ENCODE measurements at places on chromosomes 5 and 9. TPM values are rescaled to one million over a fixed set of nuclear protein-coding genes. Genes with fewer than 3 reads are reported as not detected.

GRCh38 chr5:171622010-171622409 is 163.6 kb upstream of the SMIM23 start:
- H3K4me1 ChIP-seq = no peaks in the 10 kb centered on the region
- DNase-seq = peak; percentile 30
- H3K27me3 ChIP-seq = no peaks in the 10 kb centered on the region

DNA sequence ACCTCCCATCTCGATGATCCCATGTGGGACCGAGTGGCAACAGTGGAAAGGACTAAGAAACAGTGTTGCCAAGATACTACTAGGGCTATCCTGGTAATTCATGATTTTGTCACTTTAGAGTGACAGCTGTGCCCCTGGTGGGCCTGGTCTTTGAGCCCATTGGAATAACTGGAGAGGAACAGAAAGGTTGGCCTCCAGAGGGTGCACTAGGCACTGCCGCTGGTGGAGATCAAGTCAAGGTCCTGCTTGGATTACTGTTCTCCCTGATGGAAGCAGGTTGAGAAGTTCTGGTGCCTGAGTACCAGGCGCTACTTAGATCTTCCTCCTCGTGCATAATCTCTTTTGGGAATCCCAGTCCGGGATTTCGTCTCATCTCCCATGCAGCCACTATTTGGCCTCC is 129.6 kb downstream of the SEC61B start:
- DNase-seq = no peak
- no peaks in the 10 kb centered on the region for H3K27me3 ChIP-seq
- H3K36me3 ChIP-seq = no peaks in the 10 kb centered on the region
- no peak overlapping the region for H3K27ac ChIP-seq
- H3K4me1 ChIP-seq = peaks cover 2% of the 10 kb centered on the region

GRCh38 chr5:146909255-146910068 is 30.9 kb upstream of the PPP2R2B start:
- H3K27me3 ChIP-seq = no peaks in the 10 kb centered on the region
- H3K4me3 ChIP-seq = no peak overlapping the region
- no peak overlapping the region for H3K27ac ChIP-seq
- H3K4me1 ChIP-seq = no peaks in the 10 kb centered on the region

DNA sequence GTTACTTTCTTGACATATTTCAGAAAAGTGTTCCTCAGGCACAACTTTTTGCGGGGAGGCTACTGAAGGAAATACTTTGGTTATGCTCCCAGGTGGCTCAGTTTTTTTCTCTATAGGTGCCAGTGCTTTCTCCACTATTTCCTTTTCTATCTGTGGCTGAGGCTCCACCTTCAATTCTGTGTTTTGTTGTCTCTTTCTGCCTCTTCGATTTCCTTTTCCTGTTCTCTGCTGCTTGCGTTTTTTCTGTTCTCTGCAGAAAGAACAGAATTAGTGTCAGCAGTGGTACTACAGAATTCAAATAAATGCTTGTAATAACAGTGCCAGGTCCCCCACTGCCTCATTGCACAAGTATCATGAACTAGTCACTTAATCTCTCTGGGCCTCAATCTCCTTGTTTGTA is 7.0 kb downstream of the HEMGN start:
- no peaks in the 10 kb centered on the region for H3K4me1 ChIP-seq
- H3K27ac ChIP-seq = no peak overlapping the region
- no peak for DNase-seq
- peaks cover 5% of the 10 kb centered on the region for H3K27me3 ChIP-seq
- no peak overlapping the region for H3K4me3 ChIP-seq

DNA sequence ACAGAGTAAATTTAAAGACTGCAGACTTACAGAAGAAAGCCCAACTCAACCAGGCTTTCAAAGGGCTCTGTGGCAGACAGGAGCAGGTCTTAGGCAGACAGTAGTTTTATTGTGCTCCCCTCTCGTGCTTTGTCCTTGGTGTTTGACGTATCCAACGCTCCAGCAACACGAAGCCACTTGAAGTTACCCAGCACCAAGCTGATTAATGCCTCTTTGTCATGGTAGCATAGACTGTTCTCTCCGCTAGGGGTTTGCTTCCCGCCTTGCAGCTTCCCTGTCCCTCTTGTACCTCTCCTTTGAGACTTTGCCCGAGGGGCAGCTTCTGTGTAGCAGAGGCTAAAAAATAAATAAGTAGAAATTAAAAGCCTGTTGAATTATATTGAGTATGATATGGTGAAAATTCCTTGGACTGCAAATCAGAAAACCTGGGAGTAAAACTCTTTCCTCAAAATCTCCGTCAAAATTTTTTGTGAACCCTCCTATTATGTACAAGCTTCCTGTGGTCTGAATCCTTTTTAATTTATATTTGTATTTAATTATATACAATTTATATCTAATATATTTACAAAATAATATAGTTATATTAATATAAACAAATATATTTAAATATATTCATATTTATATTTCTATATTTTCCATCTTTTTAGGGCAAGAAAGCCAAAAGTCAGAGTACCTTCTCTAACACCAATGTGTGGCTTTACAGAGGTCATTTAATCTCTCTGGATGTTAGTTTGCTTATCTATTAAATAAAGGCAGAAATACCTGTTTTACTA is 405.4 kb downstream of the DMAC1 start:
- no peak overlapping the region for H3K4me3 ChIP-seq
- no peaks in the 10 kb centered on the region for H3K4me1 ChIP-seq
- no peaks in the 10 kb centered on the region for H3K27me3 ChIP-seq
- DNase-seq = no peak
- no peaks in the 10 kb centered on the region for H3K36me3 ChIP-seq
- H3K27ac ChIP-seq = no peak overlapping the region

DNA sequence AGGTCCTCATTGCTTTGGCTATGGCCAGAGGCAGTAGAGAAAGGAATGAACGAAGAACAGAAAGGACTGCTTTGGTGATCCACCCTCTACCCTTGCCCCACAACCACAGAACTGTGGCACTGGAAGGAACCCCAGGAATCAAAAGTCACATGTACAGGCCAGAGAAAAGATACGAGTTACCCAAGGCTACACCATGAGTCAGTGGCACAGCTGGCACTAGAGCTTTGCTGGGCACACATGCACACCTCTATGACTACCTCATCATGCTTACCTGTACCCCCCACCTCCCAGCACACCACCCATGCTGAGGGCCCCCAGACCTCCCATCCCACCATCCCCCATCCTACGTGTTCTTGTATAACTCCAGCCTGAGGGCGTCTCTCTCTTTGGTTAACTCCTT is 13.1 kb downstream of the GOLGA2 start:
- H3K27me3 ChIP-seq = no peaks in the 10 kb centered on the region
- no peak overlapping the region for H3K4me3 ChIP-seq
- no peaks in the 10 kb centered on the region for H3K4me1 ChIP-seq
- DNase-seq = no peak
- H3K36me3 ChIP-seq = peaks cover 43% of the 10 kb centered on the region

GRCh38 chr5:111961862-111962261 is 204.9 kb upstream of the NREP start:
- H3K4me3 ChIP-seq = no peak overlapping the region
- no peaks in the 10 kb centered on the region for H3K27me3 ChIP-seq
- H3K36me3 ChIP-seq = no peaks in the 10 kb centered on the region
- no peak for DNase-seq

DNA sequence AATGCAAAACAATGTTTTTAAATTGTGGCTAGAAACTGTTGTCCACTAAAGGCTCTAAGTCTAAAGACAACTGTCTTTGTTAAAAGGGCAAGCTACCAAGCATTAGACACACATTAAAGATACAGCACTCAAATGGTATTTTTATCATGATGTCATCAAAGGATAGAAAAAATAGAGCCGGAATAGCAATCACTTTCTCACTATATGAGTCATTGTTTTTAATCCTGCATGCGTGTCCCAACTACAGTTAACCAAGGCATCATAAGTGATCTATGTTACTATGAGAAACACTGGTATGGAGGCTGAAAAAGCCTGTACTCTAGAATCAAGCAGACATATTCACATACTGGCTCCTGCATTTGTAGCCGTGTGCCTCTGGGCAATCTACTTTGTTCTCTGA is 1.9 kb upstream of the PJA2 start:
- no peak overlapping the region for H3K27ac ChIP-seq
- peaks cover 4% of the 10 kb centered on the region for H3K4me1 ChIP-seq
- peak; percentile 12 for DNase-seq
- no peak overlapping the region for H3K4me3 ChIP-seq

DNA sequence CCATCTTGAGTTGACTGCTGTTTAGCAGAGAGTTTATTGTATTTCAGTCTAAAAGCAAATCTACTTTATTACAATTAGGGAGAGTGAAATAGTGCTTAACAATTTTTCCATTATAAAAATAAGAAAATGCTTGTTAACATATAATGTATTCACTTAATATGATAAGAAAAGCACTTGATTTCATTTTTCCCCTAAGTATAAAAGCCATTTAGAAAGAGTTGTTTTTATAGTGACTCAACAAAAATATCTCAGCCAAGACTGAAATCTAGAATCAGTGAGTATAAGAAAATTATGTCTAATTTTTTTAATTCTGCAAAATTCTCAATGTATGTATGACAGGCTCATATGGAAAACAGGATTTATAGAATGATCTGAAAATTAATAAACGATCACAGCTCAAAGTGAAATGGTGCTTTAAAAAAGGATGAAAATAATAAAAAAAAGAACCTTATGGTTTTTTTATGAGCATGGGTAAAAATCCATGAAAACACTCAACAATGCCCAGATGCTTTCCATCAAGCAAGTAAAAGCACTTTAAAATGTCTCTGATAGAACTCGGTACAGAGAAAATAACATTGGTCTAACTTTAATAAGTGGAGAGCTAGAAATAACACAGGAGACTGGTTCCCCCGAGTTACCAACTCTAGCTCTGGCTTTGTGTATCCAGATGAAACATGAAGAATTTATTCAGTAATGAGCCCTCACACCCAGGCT is 1057.8 kb upstream of the WWC1 start:
- H3K27me3 ChIP-seq = no peaks in the 10 kb centered on the region
- H3K4me1 ChIP-seq = no peaks in the 10 kb centered on the region
- no peaks in the 10 kb centered on the region for H3K36me3 ChIP-seq
- H3K27ac ChIP-seq = no peak overlapping the region
- H3K4me3 ChIP-seq = no peak overlapping the region
- DNase-seq = no peak

PCDHGA4 gene
- 3.9 TPM for total RNA-seq

EDIL3 gene
- total RNA-seq = 32.8 TPM

PCDHGA10 gene
- 5.1 TPM for total RNA-seq

PCDHGB1 gene
- total RNA-seq = 2.9 TPM

GRM6 gene
- not detected for total RNA-seq

HEMGN gene
- total RNA-seq = 0.16 TPM
